Stimulated activated CD8-positive, alpha-beta memory T cell treated with anti-CD3 and anti-CD28 coated beads, Interleukin-4, amount 100 ng/mL, for 4 hours (primary cell): ENCODE measurements at places on chromosomes 13 and 19.

GRCh38 chr13:43797869-43798268 is 11.1 kb upstream of the ENOX1 start:
- no peak for DNase-seq

DNA sequence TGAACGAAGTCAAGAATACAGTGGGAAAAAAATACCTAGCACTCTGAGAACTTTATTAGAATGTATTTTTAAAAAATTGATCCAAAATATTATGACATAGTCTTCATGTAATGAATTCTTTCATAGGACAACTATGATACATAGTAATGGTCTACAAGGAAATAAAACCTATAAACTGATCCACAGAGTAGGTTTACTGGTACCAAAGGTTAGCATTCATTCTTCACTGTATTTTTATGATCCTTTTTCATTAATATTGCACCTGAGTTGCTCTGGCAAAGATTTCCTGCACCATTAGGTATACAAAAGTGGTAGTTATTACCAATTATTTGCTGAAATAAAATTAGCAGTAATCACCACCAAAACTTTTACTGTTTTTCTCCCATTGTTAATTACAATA is 4.2 kb downstream of the NEK3 start:
- no peak for DNase-seq

DNA sequence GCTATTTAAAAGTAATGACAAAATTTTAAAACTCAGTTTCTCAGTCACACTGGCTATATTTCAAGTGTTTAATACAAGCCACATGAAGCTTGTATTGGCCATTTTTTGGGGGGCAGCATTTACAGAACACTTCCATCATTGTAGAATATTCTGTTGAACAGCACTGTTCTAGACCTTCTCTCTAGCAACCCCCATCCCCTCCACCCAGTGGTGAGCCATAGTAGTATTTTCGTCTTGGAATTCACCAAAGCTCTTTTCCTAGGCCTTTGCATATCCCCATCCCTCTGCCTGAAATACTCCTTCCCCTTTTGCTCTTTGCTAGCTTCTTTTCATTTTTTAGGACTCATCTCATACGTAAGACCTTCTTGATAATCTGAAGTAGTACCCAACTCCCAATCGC is 99.5 kb downstream of the ZC3H13 start:
- DNase-seq, result no peak

DNA sequence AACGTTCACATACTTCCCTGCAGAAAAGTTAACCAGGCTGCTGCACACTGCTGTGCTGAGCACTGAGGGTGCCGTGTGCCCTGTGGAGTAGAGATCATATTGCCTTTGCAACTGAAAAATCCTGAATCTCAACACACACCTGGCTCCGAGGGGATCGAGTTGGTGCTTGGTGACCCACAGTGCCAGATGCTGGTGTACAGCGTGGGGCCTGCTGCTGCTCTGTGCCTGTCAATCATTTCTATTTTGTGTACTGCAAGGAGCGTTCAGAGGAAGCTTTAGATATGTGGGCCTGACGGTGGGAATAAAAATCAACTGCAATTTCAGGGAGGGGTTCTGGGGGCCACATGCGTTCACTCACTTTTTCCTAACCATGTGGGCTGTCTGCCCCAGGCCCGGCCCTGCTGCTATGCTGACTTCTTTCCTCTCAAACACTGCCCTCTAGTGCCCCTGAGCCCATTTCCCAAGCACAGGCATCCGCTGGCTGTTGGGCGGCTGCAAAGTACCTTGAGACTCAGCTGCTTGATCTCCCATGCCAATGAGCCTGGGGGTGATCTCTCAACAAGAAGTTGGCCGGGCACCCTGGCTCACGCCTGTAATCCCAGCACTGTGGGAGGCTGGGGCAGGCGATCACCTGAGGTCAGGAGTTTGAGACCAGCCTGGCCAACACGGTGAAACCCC is 9.7 kb upstream of the LENG8 start:
- DNase-seq, result no peak

DNA sequence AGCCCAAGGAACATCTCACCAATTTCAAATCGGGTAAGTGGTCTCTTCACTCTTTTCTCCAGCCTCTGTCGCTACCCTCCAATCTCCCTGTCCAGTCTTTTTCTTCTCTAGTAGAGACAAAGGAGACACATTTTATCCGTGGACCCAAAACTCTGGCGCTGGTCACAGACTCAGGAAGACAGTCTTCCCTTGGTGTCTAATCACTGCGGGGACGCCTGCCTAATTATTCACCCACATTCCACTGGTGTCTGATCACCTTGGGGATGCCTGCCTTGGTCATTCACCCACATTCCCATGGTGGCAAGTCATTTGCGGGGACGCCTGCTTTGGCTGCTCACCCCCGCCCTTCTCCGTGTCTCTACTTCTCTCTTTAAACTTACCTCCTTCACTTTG is 13.8 kb upstream of the OR10H1 start:
- DNase-seq, result no peak

DNA sequence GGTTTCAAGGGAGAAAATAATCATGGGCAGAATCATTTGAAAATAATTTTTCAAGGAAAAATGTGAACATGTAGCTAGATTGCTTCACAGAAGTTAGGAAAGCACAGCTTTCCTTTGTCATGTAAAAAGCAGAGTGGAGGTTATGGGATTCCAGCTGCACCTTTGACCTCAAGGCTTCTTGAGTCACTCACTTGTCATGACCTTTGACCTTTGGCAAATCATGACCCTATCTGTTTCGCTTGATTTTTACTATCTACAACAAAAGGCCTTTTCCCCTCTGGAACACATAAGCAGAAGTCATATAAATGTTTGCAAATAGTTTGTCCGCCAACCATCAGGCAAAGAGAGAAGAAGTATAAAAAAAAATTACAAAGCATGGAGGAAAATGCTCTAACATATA is 210.7 kb upstream of the MIR17HG start:
- no peak for DNase-seq

DNA sequence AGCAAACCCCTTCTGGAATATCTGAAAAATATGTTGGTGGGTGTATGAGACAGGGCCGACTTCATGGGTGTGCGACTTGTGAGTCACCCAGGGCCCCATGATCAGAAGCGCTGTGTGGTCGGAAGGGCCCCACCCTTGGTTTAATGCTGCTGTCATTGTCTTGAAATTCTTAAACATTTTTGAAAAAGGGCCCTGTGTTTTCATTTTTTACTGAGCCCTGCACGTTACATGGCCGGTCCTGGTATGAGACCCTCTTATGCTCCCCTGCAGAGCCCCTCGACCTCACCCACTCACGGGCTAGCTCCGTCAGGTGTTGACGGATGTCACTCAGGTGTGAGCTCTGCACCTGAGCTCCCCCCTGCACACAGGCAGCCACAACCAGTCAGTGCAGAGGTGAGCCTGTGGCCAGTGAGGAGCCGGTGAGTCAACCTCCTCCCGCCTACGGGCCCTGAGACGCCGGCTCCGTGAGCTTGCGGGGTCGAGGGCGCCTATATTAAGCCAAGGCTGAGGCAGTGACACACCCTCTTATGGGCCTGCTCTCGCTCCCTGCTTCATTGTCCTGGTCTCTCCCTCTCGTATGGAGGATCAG is 27.7 kb downstream of the GADD45B start:
- DNase-seq, result peak; percentile 49

- DNase-seq, result no peak
These were observed 67.1 kb upstream of the HTR2A start for GRCh38 chr13:46963904-46964303.

DNA sequence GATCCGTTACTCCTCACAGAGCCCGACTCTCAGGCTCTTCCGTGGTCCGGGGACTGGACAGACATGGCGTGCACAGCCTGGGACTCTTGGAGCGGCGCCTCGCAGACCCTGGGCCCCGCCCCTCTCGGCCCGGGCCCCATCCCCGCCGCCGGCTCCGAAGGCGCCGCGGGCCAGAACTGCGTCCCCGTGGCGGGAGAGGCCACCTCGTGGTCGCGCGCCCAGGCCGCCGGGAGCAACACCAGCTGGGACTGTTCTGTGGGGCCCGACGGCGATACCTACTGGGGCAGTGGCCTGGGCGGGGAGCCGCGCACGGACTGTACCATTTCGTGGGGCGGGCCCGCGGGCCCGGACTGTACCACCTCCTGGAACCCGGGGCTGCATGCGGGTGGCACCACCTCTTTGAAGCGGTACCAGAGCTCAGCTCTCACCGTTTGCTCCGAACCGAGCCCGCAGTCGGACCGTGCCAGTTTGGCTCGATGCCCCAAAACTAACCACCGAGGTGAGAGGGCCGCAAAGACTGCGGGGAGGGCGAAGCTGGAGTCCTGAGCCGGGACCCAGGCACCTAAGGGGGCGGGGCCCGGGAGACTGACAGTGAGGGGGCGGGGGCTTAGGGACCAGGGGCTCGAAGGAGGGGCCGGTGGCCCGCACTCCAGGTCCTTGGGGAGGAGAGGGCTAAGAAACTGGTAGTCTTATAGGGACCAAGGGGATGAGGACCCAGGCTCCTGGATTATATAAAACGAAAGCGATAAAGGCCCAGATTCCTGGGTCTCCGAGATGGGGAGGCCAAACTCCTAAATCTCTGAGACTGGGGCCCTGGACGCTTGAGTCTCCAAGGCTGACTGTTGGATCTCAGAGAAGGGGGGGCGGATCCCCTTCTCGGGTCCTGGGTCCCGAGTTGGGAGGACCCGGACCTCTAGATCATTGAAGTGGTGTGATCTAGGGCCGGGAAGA is 2.0 kb downstream of the ETV2 start:
- DNase-seq, result peak; percentile 57
